ENCODE measurements at places on chromosomes 12 and 14.

GRCh38 chr12:20469756-20470155 is 101.4 kb downstream of the PDE3A start:
- no peak for DNase-seq

DNA sequence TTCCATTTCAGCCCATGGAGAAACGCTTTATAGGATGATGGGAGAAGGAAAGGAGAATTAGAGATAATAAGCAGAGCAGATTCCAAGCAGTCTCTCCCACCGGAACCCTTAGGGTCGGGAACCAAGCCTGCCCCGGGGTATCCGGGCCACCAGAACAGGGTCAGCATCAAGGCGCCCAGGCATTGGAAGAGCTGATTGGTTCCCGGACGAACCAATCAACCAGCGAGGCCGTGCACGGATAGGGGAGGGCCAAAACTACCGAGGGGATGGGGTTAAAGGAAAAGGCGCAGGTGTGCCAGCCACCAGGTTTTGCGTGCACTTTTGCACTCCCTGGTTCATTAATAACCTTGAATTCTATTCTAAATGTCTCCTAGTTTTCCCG is 1.7 kb downstream of the PPM1H start:
- DNase-seq, result no peak

GRCh38 chr12:40105265-40105514 is 691 bp downstream of the SLC2A13 start:
- no peak for DNase-seq

DNA sequence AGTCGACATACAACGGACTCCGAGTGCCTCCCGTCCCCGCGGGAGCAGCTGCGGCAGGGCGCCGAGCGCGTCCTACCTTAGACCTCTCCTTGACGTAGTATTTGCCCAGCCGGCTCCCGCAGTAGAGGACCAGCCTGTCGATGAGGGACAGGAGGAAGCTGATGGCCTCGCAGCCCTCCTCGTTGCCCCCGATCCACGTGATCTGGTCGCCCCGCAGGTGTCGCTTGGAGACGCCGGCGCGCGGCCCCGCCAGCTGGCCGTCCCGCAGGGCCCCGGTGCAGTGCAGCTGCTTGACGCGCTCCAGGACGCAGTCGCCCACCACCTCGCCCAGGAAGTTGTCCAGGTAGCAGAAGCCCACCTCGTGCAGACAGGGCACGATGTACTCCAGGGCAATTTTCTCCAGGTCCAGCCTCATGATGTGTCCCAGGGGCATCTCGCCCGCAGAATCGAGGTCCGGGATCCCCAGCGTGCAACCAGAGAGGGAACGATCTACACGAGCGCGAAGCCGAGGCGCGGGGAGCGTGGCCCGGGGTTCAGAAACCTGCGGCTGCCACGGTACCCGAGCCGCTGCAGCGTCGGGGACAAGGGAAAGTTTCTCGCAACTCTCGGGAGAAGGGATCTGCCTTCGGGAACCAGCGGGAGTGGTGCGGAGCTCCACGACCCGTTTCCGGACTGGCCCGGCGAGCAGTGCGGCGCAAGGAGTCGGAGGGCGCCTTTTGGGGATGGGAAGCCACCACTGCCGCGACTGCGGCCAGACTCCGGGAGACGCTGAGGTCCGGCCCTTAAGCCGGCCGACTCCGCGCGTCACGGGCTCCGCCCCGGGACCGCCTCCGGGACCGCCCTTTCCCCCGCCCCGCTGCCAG is at the start of gene EGLN3:
Gene EGLN3 (minus strand): TSS at position 755 of the 863 bp plus-strand sequence. CDS start 322 bp downstream, at position 433.
- DNase-seq, result peak; percentile 85

GRCh38 chr12:89134213-89134770 is 218.0 kb downstream of the DUSP6 start:
- no peak for DNase-seq

DNA sequence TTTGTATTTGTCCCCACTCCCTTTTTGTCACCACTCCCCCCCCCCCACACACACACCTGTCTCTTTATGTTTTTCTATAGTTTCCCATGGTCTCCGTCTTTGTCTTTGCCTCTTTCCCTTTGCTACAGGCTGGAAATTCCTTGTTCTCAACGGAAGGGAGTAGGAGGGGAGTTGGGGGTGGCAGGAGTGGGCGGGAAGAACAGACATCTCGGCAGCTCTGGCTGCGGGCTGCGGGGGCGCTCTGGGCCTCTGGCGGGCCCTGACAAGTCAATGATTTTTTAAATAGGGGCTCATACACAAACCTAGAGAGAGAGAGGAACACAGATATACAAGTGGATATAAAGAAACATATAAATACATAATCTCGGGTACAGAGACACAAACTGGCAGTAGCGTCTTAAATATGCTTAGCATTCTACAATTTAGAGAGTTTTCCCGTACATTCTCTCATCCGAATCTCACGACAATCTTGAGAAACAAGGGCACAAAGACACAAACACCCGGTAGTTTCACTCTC is 2.4 kb upstream of the NAB2 start:
- DNase-seq, result peak; percentile 48

GRCh38 chr12:113674996-113675395 is 203.3 kb upstream of the LHX5 start:
- DNase-seq, result no peak

GRCh38 chr12:24822121-24822899 is 126.6 kb downstream of the BCAT1 start:
- no peak for DNase-seq
